Kidney epithelial cell (primary cell): ENCODE measurements at places on chromosomes 2 and 18. TPM values are rescaled to one million over a fixed set of nuclear protein-coding genes. Genes with fewer than 3 reads are reported as not detected.

PELI1 gene
- 13.6 and 15.8 TPM in 2 replicates for total RNA-seq

RAB6C gene
- 0.04 and 0.34 TPM in 2 replicates for total RNA-seq

DNA sequence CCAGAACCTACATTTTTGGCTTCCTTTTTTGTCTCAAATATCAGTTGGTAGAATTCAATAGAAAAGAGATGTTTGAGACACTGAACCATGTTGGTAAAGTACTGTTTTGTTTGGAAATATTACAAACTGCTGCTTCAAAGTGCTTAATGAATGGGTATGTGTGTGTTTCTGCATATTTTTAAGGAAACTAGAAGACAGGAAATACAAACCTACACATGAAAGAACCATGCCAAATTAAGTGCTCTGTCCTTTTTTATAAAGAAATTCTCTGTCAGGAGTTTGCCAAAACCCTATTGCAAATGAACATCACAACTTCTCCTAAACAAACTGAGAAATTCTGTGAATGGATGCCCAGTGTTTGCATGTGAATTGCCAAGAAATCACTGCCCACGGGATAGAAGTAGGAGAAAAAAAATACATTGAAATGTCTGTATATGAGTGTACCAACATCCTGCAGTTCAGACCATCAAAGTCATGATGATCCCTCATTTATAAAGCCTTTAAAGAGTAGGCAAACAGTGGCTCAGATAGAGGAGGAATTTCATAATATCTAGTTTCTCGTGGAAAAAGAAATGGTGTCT, 69.6 kb upstream of the RND3 start:
- DNase-seq, result no peak

GRCh38 chr2:136423516-136423996, 305.6 kb upstream of the CXCR4 start:
- no peak for DNase-seq

RIT2 gene
- total RNA-seq, result not detected in 2 replicates

DNA sequence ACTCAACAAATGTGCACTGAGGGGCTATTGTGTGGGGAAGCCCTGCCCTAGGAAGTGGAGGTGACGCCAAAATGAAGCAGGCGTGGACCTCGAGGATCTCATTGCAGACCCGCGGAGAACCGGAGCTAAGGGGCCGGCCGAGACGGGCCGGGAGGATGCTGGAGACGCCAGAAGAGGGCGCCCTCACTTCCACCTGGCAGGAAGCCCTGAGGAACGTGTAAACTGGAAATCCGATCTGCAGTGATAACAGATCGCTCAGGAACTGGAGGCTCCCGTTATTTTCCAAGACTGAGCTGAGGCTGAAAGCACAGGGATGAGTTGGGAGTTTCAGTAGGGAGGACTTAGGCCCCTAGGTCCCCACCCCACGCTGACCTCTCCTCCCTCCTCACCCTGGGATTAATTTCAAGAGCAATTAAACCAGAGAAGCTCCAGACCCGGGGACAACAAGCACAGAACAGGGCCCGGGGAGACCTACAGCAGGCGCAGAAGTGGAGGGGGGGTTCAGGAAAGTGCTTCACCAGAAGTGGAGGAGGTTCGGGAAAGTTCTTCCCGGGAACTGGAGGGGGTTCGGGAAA, 7.7 kb upstream of the COL6A3 start:
- DNase-seq, result no peak
